ENCODE measurements at places on chromosomes 4 and X.
A peak's percentile ranks its signal among the peaks of the same experiment; 100 is the strongest.

DNA sequence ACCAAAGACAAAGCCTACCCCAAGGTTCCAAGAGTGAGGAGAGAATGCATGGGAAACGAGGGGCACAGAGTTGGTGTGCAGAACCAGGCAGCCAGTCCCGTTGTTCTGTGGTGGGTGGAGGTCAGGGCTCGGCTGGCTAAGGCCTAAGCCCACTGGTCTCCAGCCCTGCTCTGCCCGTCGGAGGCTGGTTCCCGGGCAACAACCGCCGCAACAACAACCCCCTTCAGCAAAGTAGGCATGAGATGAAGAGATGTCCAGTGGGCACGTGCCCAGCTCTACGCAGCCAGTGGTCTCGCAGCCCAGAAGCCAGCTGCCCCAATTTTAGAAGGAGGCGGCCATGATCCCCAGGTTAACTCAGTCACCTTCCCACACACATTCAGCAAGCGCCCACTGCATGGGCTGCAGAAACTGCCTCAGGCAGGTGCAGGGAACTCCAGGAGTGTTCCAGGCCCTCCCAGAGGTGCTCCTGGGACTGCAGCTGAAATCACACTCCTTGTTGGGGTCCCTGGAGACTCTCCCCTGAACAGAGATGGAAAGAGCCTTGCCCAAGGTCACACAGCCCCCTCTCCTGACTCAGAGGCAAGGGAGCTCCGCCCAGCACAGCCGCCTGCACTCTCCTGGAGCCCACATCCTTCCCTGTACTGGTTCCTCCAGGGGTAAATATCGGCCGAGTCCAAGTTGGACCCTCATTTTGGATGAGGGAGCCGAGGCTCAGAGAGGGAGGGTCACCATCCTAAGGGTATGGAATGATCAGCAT, 25.4 kb upstream of the HTRA3 start:
- no peak for DNase-seq

DNA sequence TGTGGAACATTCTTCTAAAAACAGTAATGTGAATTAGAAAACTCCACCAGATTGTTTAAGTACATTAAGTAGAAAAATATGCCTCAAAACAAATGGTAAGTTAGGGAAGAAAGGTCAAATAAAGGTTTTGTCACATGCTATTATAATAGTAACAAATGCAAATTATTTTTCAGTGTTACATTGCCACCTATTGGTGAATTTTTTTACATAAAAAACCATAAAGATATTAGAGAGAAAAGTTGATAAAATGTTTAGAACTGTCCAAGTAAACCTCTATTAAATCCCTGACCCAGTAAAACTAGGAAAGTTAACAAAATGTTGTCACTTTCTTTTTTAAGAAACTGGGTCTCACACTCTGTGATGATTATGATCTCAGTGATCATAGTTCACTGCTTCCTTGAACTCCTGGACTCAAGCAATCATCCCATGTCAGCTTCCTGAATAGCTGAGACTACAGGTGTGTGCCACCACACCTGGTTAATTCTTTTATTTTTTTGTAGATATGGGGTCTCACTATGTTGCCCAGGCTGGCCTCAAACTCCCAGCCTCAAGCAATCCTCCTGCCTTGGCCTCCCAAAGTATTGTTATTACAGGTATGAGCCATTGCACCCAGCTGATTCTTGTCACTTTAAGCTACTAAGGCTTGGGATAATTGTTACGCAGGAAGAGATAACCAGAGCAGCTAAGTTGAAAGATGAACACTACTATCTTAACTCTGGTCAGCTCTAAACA, 157.6 kb downstream of the ATRX start:
- DNase-seq = no peak

DNA sequence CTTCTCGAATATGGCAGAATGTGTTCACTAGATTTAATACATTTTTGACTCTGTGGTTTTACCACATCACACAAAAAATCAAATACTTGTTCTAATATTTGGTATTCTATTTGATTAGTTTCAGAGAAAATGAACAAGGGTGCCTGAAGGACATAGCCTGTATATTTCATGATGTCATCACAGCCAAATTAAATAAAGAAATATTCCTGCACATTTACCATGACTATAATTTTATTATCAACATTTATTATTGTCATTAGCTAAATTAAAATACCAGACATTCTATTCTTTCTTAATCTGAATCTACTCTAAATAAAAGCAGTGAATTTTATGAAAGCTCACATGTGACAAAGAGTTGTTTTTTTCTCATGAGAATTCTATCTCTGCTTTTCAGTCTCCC, 980.5 kb downstream of the PCDH18 start:
- DNase-seq = no peak

- DNase-seq = no peak
These were observed 961.8 kb downstream of the SH3BGRL start for GRCh38 chrX:82163701-82164100.

- DNase-seq = no peak
These were observed 174.0 kb downstream of the SOWAHB start for GRCh38 chr4:76723924-76724323.

DNA sequence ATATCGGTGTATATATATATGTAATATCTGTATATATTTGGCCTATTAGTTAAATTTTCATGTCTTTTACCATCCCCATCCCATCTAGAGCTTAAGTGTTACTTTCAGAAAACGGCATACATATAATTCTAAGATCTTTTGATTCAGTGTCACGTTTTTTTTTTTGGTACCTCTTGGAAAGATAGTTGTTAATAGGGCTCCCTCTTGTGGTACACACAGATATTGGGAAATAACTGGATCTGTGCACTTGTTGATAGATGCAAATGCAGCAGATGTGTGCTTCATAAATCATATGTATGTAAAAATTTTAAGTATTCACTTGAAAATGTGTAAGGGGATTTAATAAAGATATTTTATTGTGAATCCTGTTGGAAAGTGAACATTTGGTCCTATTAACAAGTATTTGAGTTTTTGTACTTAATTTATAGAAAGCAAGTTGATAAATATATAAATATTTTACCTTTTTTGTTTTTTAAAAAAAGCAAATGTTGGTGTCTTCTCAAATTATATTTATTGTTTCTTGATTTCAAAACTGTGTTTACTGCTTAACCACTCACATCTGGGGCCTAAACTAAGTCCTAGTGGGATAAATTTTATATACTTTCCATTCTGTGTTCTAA, 74.7 kb downstream of the PAQR3 start:
- no peak for DNase-seq

- DNase-seq = no peak
These were observed 224.5 kb upstream of the AGTR2 start for GRCh38 chrX:115946059-115946458.

DNA sequence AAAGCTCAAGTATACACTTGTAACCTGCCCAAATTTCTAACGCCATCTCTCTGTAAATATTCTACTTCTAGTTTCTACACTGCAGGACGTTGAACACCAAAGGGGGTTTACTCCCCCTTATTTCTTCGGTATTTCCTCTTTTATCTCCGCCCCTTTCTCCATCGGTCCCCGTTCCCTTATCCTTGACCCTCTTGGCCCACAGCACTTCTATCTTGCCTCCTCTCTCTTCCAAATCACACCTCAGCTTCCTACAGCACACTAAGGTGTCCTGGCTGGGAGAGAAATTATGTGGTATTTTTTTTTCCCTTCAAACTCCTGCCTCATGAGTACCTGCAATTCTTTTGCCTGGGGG, 715 bp downstream of the ZMAT1 start:
- DNase-seq = no peak

DNA sequence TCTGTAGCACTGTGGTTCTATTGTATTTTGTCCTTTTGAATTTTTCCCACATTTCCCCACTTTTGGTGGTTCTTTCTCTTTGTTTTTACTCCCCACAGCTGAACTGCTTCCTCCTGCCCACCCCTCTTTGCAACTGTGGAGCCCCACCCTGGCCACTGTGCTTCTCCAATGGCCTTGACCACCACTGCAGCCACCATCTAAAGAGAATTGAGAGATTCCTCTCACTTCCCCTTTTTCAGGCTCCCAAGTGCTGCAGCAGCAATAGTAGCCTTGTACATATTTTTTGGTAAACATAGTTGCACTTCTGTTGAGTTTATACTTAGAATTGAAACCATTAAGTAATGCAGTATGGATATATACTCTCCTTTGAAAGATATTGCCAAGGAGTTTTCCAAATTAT, 51.3 kb upstream of the FRMPD3 start:
- no peak for DNase-seq

GRCh38 chr4:10032625-10033024, 11.3 kb upstream of the SLC2A9 start:
- DNase-seq = peak; percentile 49

DNA sequence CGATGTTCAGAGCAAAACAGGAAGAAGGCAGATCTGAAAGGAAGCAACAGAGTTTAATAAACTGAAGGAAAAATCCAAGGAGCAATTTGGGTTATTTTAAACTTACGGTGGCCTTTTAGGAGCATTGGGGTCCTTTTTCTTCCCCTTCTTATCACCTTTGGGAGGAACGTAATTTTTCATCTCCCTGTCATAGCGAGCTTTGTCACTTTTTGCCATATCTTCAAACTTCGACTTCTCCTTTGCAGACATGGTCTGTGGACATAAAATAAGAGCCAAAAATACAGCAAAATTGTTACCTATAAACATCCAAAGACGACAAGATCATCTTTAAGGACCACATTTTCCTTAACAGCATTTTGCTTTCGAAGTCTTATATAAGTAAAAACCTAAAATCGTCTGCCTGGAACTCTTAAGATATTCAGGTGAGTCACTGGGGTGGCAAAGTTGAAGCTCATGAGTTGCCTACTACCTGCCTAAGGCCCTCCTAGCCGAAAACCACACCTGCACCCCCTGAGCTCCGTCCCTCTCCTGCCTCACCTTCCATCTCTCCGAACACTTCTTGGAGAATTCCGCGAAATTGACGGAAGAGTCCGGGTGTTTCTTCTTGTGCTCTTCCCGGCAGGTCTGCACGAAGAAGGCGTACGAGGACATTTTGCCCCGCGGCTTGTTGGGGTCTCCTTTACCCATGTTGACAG, 1.0 kb downstream of the HMGB2 start:
- no peak for DNase-seq

DNA sequence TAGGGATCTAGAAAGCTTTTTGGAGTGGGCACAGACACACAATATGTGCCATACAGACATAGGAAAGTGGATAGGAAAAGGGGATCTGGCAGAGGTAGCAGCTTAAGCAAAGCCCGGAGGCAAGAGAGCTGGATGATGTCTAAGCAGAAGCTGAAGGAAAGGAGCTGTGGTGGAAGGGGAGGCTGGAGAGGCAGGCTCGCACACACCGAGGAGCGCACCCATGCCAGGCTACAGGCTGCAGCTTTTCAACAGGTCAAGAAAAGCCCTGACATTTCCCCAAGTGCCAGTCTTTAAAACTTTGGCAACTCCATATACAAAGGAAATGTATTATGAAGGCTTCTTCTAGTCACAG, 67.4 kb downstream of the SOWAHB start:
- no peak for DNase-seq

DNA sequence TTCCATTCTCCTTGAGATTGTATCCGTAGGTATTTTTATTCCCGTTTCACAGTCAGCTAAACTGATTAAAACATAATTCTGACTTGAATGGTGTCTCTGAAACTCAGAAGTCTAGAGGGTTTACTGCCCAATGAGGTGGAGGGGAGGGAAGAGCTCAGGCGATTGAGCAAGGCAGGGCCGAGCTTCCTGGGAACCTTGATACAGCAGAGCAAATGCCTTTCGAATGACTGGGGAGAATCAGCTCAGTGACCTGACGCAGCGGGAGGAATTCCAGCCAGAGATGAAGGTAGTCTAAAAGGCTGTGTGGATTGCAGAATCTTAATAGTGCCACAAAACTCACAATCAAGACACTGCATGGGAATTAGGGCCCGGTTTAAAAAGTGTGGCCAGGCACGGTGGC, 233.6 kb downstream of the EVC2 start:
- DNase-seq = no peak

- DNase-seq = peak; percentile 93
These were observed 26.9 kb downstream of the AFF1 start for GRCh38 chr4:86961605-86962295.

DNA sequence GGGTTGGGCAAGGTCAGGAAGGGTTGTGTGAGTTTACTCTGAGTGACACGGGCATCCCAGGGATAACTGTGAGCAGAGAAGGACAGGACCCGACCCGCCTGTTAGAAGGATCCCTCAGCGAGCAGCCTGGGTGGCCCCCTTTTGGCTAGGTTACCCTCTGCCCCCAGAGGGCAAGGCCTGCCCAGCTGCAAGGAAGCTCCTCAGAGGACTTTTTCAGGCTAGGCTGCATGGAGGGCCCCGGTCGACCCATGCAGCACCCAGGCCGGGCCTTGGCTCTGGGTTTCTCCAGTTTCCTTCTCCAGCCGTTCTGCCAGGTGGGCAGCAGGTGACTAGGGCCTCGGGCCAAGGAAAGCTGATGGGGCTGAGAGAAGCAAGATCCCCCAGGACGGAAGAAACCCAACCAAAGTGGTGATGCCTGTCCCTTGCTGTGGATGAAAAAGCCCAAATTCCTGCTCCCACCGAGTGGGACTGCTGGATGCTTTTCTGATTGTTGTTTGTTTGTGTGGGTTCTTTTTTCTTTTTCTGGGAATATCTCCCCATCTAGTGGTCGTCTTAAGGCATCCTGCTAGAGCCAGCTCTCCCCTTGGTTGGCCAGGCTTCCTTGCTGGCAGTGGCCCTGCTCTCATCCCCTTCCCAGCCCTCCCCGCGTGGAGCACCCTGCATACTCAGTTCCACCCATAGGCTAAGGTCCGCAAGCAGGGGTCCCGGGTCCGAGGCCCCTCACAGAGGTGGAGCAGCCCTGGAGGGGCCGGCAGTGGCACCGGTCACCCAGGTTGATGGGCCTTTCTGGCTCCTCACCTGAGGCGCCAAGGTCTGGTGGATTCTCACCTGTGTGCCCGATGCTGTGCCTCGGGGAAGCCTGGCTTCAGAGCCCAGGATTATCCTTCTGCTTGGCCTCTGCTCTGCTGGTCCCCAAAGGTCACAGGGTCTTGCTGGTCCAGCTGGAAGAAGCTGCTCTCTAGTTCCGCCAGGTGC, 1.8 kb downstream of the ZFP92 start:
- DNase-seq = no peak

- no peak for DNase-seq
These were observed 18.9 kb downstream of the C4orf50 start for GRCh38 chr4:5999356-5999755.

DNA sequence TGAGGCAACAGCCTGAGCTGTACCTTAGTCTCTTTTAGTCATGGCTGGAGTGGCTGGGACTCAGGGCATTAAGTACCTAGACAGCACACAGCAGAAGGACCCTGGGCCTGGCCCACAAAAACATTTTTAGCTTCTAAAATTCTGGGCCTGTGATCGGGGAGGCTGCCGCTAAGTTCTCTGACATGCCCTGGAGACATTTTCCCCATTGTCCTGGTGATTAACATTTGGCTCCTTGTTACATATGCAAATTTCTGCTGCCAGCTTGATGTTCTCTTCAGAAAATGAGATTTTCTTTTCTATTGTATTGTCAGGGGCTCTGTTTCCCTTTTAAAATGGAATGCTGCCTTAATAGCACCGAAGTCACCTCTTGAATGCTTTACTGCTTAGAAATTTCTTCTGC, 952.4 kb downstream of the TRAM1L1 start:
- no peak for DNase-seq

- no peak for DNase-seq
These were observed 1.5 kb downstream of the KLF8 start for GRCh38 chrX:56233682-56234081.

All from bone marrow (tissue), 2 donors.